CD8-positive, alpha-beta memory T cell (primary cell): ENCODE measurements at places on chromosomes 3 and 15.

DNA sequence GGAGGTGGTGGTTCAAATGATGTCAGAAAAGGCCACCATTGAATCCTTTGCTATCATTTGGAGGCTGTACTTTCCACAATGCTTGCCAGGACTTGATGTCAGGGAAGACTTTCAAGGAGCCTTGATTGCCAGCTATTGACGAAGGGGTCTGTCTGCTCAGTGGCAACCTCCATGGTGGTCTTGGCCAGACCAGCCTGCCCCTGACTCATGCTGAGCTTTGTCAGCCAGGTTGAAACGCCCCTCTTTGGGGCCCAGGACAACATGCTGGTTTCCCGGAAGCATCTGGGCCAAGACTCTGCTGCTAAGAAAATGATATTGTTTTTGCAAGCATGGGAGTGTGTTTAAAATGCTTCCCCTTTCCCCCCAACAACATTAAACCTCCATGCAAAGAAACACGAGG, 26.7 kb downstream of the CGNL1 start:
- no peak for DNase-seq

DNA sequence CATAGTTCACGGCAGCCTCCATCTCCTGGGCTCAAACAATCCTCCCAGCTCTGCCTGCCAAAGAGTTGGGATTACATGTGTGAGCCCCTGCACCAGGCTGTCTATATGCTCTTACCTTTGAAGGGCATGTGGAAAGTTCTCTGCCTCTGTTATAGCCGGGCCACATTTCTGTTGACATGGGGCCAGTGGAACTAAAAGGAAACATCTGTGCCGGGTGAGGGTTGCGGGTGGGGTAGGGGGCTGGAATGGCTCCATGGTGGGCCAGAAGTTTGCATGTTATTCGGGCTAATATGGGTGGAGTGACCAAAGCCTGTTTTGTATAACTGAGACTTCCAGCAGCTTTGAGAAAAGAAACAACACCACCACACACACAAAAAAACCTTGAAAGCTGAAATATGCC, 8.3 kb upstream of the CLEC3B start:
- no peak for DNase-seq

DNA sequence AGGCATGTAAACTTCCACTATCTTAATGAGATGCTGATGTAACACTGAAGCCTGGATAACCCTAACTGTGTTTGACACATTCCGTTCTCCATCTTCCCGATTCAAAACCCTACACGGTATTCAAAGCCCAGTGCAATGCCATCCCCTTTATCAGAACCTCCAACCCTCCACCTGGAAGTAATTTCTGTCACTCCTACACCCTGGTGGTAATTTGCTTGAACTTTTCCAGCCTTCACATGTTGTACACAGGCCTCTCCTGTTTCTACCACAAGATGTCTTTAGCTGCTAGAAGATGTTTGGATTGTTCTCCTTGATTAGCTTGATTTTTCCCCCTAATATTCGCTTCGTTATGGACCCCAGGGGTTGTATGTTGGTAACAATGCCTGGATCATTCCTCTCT, 208.9 kb downstream of the CHST2 start:
- DNase-seq: no peak

DNA sequence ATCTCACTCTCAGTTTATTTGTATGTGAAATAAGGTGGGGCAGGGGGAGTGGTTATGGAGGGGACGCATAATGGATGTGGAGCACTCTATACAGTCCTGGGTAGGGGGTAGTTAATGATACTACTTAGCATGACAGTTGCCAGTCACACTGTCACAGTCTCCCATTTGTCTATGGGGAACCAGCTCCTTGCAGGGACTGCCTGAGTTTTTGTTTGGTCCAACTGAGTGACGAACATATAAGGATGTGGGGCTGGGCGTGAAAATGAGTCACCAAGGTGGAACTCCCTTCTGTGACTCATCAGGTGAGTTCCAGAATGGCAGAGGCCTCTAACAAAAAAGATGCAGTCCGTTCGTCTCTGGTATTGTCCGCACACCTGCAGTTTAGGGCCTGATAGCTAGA, 235.3 kb upstream of the ST8SIA2 start:
- DNase-seq: no peak

DNA sequence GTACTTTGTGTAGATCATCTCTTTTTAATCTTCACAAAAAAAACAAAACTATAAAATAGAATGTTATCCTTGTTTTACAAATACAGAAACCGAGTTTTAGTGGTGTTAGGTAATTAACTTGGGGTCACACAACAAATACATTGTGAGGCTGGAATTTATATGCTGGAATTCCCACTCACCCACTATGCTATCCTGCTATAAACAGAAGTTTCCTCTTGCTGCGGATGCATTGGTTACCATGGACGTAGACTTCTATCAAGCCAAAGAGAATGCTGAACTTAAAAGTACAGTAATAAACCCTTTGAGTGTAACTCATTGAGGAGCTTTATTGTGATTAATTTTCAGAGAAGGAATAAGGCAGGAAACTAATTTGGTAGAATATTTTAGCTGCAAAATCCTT, 9.2 kb downstream of the SNAP23 start:
- DNase-seq: no peak

- DNase-seq: no peak
Observed at GRCh38 chr15:31313223-31313622, 13.4 kb upstream of the KLF13 start.

GRCh38 chr3:155270063-155270462, 23.4 kb downstream of the STRIT1 start:
- DNase-seq: no peak

DNA sequence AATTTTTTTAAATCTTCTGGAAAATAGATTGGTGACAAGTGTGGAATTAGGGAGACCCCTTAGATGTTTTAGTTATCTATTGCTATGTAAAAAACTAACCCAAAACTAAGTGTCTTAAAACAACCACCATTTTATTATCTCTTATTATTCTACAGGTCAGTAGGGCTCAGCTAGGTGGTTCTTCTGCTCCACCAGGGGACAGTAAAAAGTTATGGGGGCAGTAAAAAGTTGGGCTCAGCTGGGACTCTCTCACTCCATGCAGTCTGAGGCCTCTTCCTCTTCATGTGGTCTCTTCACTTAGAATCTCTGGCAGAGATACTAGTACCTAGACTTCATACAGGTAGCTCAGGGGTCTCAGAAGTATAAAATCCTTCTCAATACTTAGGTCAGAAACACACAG, 18.0 kb upstream of the DIS3L start:
- no peak for DNase-seq

DNA sequence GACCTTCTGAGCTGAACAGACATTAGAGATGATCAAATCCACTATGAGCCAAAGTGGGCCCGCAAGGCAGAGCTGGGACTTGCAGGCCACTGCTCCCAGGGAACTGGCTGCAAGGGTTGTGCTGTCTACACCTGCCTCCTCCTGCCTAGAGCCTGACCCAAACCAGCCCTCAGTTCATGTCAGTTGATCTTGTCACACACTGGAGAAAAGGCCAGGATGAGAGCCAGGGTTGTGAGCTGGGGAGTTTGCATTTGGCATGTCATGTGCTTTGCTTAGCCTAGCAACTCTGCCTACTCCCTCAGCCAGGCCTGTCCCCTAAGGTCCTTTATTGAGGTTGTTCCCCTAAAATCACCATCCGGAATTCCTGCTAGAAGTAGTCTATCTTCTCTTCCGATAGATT, 67.8 kb downstream of the RAB11A start:
- DNase-seq: no peak

DNA sequence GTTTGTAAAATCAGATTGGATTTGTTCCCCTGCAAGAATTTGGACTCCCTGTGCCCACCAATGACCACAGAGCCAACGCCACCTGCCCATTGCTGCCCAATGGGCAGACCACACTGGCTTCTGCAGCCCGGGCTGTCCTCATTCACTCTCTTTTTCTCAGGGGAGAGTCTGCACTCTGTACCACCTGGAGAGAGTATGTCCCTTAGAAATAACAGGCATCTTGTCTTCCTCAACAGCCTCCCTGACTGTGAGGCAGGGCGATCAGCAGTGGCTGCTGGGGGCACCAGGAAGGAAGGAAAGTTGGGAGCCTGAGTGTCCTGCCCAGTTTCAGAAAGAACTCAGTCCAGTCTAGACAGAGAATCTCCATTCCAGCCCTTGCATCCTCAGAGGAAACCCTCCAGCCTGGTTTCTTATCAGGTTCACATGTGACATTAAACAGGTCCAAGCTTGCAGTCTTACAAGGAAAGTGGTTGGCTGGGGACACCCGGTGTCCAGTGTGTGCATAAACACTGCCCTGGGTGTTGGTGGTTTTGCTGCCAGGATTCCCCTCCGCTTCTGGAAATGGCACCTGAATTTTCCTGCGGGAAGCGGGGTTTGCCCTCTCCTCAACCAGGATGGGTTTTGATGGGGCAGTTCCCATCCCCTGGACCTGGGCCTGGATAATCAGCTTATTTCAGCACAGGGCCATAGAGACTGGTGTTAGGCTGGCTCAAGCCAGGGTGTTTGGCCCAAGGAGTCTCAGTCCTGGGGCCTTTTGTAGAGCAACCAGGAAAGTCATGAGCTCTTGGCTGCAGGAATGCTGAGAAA, 37.2 kb downstream of the SSUH2 start:
- DNase-seq: no peak

DNA sequence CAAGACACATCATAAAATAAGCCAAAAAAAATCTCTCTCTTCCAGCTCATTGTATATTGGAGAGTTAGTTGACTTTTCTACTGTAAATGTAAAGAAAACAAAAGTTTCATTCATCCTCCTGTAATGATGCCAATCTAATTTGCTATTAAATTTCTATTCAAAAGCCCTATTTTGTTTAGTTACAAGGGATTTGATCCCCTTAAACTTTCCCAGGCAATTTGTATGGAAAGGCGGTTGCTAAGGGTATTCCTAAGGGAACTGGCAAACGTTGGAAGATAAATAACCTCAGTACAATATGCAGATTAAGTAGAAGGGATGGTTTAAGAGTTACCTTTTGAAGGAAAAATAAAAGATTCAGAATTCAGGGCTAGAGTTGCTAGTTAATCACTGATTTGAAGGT, 352.7 kb downstream of the TIGIT start:
- DNase-seq: no peak

DNA sequence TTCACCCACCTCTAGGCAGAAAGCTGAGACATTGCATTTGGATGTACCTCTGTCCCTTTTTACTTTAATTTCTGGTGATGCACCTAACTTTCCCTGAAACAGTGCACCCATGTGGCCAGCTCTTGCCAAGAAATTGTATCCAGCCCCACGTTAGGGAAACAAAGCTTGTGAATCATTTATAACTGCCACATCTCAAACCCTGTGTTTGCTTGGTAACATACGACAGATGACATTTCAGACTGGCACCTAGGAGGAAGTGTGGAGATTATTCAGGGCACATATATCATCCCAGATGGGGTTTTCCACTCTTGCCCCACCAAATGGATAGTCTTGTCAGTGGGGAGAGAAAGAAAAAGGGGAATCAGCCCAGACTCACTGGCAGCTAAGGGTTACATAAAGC, 2.1 kb downstream of the CYB561D2 start:
- no peak for DNase-seq

DNA sequence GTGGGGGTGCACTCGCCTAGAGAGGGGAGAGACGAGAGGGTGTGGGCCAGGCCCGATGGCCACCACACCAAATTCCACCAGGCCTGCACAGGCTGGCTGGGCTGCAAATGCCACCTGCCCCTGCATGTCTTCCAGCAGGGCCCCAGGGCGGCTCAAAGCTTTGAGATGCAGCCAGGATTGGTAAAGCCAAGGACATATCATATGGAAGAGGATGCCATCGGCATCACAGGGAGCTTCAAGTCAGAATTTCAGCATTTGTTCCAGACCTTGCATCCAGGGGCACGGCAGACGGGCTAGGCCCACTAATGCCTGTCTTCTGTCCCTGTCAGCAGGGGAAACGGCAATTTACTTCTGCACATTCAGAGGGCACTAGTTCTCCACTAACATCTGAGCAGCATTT, 97.8 kb downstream of the NUP210 start:
- no peak for DNase-seq

- DNase-seq: no peak
Observed at GRCh38 chr15:91961357-91961756, 107.8 kb downstream of the SLCO3A1 start.

- no peak for DNase-seq
Observed at GRCh38 chr3:114893361-114893760, 253.7 kb downstream of the ZBTB20 start.

DNA sequence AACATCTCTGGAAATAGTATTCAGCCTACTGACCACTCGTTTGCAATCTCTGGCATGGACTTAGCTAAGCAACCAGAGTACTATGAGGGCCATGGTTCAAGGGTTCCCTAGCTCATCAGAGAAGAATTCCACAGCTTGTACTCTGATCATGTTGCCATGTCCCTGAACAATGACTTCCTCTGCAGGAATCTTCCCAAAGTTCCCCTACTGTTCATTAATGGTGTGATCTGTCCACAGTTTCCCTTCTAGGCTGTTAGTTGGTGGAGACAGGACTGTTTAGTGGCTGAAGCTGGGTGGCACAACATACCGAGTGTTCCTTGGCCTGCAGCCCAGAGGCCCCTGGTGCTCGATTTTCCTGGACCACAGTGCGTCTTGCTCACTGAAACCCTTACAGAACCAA, 44.4 kb upstream of the GALNT15 start:
- no peak for DNase-seq

- DNase-seq: no peak
Observed at GRCh38 chr3:176415661-176416295, 781.5 kb downstream of the TBL1XR1 start.

DNA sequence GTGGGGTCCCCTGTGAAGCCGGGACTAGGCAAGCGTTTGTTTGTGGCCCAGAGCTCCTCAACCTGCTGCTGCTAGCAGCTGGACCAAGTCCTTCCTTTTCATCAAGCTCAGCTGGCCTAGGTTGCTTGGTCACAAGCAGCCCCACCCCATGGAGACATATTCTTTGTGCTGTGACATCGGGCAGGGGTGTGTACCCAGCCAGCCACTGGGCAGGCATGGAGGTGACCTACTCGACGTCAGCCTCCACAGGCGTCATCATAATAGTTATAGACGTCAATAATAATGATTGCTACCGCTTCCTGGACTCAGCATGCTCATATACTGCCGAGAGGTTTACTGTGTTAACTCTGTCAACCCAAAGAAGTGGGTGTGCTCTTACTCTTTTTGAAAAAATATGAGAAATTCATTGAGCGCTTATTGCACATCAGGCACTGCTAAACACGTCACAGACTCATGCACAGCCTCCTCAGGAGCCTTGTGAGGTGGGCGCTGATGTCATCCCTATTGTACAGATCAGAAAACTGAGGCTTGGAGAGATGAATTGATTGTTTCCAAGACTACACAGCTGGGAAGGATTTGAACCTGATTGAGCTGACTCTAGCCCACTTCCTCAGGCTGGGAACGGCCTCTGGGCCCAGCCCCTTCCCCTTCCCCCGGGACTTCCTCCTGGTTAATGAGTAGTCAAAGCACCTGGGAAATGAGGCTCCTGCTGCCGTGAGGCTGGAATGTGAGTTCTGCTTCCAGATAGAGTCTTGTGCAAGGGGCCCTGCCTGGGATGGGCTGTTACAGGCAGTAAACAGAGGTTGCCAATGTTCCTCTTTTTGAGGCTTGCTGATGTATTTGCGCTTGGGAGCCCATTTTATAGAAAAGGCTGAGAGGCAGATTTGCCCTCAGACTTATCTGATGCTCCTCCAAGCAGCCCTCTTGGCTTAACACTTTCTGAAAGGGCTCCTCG, 16.2 kb downstream of the SLC6A6 start:
- no peak for DNase-seq
